Dermis blood vessel endothelial cell (primary cell): ENCODE measurements at places on chromosomes 4 and X.

DNA sequence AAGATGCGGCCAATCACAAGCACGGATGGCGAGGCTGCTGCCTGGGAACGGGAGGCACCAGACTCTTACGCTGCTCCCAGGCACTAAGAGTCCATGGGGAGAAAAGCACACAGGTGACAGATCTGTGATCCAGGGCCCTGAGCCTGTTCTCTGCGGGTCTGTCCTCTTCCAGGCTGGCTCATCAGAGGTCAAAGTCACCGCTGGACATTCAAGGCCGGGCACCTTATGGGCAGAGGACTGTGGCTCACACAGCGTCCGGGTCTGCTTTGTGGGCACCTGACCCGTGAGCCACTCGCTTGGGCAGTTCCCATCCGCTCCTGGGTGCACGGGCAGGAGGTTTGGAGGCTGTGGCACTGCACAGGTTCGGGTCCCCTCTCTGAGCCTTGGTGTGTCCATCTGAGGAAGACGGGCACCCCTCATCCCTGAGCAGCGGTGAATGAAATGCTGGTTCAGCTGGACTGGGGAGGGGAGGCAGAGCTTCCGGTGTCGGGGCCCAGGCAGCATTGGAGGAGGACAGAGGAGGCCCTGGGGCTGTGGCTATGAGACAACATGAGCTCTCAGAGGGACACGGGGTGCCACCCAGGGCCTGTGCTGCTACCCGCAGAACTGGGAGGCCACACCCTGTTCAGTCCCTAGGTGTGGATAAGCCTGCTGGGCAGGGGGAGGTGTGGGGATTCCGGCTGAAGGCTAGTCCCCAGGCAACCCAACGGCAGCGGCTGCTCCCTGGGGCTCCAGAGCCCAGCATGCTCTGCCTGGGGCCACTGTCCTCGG is 61.2 kb upstream of the AFAP1 start:
- DNase-seq, result no peak

DNA sequence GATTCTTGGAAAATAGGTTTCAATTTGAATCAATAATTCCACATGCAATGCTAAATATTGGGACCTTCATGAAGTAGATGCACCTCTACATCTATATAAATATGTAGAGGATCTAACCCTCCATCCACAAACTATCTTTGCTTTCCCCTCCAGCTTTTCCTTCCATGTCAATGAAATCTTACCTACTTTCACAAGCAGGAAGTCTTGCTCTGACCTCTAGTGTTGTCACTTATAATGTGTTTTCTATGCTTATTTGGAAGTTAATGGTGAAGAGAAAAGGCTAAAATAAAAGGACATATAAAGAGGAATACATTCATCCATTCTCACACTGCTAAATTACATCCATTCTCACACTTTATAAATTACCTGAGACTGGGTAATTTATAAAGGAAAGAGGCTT is 472.7 kb upstream of the DIAPH2 start:
- DNase-seq, result no peak

- DNase-seq, result no peak
Measured at GRCh38 chrX:119453202-119453601, 15.0 kb upstream of the SLC25A5 start.

- no peak for DNase-seq
Measured at GRCh38 chr4:181569553-181569952, 673.6 kb upstream of the TENM3 start.

DNA sequence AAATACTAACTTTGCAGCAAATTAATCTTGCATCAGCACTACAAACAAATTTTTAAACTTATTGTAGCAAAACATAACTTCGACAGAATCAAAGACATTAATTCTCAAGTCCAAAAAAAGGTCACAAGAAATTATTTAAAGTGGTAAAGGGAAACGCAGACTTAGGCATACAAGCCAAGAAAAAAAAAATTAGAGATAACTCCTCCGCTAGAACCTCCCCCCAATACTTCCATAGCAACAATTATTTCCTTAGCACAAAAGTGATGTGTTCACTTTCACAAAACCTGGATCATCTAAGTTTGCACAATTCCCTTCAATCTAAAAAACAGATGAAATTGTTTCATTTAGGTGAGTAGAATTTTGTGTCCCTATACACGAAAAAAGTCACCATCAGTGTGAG is 1.1 kb downstream of the LRBA start:
- DNase-seq, result no peak

GRCh38 chr4:100843910-100844309 is 326.1 kb upstream of the EMCN start:
- no peak for DNase-seq

DNA sequence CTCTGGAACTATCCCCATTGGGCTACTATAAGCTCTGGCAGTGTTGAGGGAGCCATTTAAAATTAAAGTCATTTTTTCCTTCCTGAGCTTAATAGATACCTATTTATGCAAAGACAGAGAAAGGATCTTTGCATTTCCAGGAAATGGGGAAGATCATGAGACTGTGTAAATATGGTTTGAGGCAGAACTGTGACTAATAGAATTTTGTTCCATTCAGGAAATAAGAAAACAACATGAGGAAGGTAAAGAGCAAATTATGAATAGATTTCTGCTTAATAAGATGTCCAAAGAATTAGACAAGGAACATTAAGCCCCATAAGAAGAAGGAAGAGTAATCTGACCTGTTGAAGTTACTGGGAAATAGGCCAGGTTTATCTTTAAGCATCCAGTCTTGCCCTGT is 17.8 kb upstream of the TBC1D19 start:
- no peak for DNase-seq

- no peak for DNase-seq
Measured at GRCh38 chr4:114474188-114474800, 124.3 kb upstream of the UGT8 start.

DNA sequence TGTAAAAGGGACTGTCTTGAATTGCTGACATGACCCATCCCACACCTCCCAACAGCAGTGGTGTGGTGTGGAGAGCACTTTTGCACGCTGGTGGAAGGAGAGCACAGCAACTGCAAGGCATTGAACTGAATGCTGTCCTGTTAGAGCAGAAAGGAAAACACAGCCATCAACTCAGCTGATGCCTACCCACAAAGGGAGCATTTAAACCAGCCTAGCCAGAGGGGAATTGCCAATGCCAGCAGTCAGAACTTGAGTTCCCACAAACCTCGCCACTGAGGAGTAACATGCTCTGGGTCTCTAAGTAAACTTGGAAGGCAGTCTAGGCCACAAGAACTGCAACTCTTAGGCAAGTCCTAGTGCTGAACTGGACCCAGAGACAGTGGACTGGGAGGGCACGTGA is 31.9 kb downstream of the MAGED4 start:
- DNase-seq, result no peak

DNA sequence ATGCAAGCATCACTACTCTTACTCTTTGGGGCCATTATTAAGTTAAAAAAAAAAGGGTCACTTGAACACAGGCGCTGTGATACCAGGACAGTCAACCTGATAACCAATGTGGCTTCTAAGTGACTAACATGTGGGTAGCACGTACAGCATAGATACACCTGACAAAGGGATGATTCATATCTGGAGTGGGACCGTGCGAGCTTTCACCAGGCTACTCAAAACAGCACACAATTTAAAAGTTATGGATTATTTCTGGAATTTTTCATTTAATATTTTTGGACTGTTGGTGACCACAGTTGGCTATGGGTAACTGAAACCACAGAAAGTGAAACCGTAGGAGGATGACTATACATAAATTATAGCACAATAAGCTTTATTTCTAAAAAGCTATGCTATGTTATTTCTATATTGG is 113.8 kb upstream of the STIM2 start:
- no peak for DNase-seq
